CD4-positive, CD25-positive, alpha-beta regulatory T cell (primary cell): ENCODE measurements at places on chromosomes 12 and 14. TPM values are rescaled to one million over a fixed set of nuclear protein-coding genes. Genes with fewer than 3 reads are reported as not detected.

Gene AKAP5
- total RNA-seq, result 1.3 TPM

Gene COCH
- total RNA-seq, result not detected

Gene NANOG
- not detected for total RNA-seq

DNA sequence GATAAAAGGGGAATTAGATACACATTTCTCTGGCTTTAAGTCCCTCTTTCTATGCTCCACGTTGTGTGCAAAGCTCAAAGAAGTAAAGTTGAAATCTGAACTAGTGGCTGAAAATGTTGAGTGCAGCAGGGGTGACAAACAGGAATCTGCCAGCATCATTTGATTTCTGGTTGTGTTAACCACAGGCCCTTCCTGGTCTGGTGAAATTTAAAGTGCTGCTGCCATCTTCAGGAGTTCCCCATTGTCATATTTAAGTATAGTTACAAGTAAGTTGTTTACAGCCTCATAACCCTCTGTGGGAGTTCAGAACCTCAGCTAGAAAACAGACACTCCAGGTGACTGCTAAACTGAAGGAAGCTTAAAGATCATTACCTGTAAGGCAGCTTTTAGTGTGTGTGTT is 90.9 kb upstream of the CCDC196 start:
- peaks cover 4% of the 10 kb centered on the region for H3K4me1 ChIP-seq
- no peaks in the 10 kb centered on the region for H3K27me3 ChIP-seq
- DNase-seq, result no peak
- H3K27ac ChIP-seq, result peak overlapping the region; percentile 8
- H3K4me3 ChIP-seq, result no peak overlapping the region

Gene TAS2R50
- 1.6 TPM for total RNA-seq

Gene PTPRO
- 0.94 TPM for total RNA-seq
